Fibroblast of the aortic adventitia (primary cell): ENCODE measurements at places on chromosomes 2 and 18. TPM values are rescaled to one million over a fixed set of nuclear protein-coding genes. Genes with fewer than 3 reads are reported as not detected.
A peak's percentile ranks its signal among the peaks of the same experiment; 100 is the strongest.

DNA sequence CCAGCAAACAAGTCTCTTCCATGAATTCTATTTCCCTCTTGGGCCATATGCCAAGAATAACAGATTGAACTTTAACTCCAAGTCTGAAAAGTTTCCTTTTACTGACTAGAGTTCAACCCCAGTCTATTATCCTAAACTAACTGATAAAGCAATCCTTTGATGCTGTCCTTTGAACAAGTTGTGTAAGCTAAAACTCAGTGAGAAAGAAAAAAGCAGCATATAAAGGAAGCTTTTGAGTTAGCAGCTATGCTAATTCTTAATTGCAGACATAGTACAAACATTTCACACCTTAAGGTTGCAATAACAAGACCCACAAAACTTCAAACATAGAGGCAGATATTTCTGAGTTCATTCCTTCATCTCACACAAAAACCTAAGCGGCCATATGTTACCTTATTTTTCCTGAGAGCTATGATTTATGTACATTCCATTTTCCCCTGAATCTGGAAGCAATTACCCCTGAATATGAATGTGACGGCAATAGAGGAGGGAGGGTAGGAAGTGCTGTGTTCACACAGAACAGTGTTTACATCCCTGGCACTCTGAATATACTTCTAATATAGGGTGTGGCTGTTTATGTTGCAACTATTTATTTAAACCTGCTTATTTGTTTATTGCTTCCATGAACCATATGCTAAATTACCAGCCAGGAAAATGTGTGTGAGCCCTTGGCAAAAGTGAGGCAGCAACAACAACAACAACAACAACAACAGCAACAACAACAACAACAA is 180.6 kb downstream of the IRS1 start:
- peak; percentile 69 for DNase-seq

DNA sequence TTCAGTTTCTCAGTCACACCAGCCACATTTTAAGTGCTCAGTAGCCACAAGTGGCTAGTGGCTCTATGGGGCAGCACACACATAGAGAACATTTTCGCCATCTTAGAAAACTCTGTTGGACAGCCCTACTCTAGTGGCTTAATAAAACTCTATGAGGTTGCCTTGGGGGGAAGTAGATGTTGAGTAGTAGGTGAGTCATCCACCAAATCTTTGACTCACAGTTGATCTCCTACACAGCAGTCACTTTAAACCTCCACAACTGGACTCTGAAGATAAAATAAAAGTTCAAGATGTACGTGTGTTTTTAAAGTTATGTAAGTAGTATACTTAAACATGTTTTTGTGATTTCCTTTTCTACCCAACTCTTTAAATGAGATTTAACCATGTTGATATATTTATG is 379.0 kb downstream of the SETBP1 start:
- peak; percentile 80 for DNase-seq

DNA sequence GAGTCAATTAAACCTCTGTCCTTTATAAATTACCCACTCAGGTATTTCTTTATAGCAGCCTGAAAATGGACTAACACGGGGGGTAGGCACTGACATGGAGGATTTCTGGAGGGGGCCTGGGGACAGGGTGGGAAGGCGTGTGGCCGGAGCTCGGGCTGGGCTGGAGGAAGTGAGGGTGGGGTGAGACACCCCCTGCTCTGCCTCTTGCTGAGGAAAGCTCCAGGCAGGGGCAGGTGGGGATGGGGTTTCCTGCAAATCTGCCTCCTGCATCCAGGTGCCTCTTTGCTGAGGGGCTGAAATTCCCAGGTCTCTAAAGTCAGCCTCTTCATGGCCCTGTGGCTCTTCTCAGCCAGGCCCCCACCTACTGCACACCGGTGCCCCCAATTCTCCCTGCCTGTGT is 25.7 kb upstream of the OTOS start:
- no peak for DNase-seq

DNA sequence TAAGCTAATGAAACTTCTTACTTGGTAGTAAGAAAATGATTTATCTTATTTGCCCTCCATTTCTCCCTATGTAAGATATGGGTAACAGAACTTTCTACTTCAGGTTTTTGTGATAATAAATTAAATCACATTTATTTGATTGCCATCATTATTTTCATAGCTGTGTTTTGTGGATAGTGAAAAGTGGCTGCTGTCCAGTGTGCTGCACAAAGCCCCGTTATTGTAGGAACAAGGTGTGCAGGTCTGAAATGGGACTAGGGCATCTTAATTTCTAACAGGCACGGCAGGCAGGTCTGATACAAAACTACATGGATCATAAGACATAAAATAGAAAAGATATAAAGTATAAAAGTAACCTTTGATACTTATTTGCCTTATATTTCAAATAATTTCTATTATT is 51.6 kb upstream of the THSD7B start:
- no peak for DNase-seq

DNA sequence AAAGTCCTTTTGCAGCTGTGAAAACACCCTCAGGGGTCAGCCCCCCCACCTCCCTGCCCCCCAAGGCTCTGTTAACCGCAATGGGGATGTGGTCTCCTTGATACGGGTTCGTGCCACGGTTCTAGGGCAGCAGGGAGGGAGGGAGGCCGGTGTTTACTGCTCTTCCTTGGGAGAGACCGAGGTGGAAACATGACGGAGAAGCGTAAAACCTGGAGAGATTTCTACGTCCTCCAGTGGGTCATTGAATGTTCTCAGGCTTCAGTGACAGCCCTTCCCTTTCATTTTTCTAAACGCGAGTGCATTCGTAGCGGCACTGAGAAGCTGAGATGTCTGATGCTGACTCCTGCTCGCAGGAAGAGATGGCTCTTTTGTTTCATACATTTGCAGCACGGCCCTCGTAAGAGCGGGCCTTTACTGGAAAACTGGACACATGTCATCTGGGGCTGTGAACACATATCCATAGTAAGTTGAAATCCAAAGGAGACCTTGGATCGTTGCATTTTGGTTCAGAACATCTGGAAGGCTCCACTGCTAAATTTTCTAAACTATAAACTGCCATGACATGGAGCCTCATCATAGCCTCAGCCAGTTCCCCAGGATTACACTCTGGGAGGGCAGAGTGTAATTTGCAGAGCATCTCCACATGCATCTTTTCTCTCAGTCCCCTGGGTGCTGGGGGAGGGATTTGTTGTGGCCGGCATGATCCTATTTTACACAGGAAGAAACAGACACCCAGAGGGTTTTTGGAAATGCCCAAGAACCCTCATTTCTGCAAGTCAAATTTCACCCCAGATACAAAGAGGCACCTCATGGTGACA is 40.6 kb upstream of the HDAC4 start:
- DNase-seq: no peak

DNA sequence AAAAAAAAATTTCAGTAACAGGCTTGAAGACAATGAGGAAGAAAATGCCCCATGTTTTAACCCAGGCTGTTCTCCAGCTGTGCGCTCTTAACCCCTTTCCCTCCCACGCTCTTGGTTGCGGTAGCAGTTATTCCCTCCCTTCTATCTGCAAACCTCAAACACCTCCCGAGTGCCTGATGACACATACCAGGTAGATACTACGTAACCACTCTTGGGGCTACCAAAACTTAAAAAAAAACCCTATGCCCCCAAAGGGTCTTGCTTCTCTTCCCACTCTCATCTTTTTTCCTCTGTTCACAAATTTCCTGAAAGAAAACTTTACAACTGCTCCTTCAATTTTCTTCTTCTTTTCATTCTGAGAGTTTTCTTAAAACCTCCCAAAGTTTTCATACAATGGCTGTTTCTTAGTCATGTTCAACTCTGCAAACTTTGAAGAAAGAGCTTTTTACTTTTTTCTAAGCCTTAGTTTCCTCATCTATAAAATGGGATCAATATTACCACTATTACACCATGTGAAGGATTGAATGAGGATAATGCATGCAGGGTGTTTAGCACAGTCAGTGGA is 4.9 kb upstream of the DRC1 start:
- DNase-seq: no peak

- no peak for DNase-seq
Measured at GRCh38 chr18:28831908-28832307, 655.0 kb upstream of the CDH2 start.

GRCh38 chr18:46350598-46351159 is 246.5 kb downstream of the HAUS1 start:
- no peak for DNase-seq

DNA sequence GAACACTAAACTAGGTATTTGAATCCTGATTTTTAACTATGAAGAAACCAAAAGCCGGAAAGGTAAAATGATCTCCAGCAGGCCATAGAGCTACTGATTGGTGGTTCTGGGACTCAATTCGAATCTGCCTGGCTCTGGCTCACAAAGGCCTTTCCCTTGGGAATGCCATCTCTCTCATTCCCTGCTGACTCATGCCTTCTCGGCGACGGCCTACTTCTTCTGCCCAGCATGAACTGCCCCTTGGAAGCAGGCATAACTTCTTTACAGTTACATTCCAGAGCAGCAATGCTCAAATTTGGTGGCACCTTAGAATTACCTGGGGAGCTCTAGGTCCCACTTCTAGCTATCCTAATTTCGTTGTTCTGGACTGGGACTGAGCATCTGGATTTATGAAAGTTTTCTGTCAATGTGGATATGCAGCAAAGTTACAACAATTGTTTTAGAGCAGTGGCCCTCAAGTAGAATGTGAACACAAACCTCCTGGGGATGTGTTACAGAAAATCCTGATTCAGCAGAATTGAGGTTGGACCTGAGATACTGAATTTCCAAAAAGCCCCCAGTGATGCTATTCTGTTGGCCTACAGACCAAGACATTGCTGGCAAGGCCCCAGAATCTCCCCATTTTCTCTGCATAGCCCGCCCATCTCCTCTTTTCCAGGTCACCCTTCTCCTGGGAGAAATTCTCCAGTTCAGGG is 261.1 kb downstream of the CNTNAP5 start:
- DNase-seq: peak; percentile 23

- DNase-seq: no peak
Measured at GRCh38 chr18:78793313-78794070, 186.1 kb upstream of the SALL3 start.

- no peak for DNase-seq
Measured at GRCh38 chr18:74427442-74428112, 29.5 kb downstream of the DIPK1C start.

- no peak for DNase-seq
Measured at GRCh38 chr2:98216616-98217015, 129.6 kb upstream of the CNGA3 start.

- no peak for DNase-seq
Measured at GRCh38 chr2:53220969-53221368, 546.6 kb upstream of the CHAC2 start.

GRCh38 chr2:203586206-203586605 is 51.1 kb upstream of the RAPH1 start:
- no peak for DNase-seq

- no peak for DNase-seq
Measured at GRCh38 chr2:42794271-42795046, 2.1 kb upstream of the HAAO start.

DNA sequence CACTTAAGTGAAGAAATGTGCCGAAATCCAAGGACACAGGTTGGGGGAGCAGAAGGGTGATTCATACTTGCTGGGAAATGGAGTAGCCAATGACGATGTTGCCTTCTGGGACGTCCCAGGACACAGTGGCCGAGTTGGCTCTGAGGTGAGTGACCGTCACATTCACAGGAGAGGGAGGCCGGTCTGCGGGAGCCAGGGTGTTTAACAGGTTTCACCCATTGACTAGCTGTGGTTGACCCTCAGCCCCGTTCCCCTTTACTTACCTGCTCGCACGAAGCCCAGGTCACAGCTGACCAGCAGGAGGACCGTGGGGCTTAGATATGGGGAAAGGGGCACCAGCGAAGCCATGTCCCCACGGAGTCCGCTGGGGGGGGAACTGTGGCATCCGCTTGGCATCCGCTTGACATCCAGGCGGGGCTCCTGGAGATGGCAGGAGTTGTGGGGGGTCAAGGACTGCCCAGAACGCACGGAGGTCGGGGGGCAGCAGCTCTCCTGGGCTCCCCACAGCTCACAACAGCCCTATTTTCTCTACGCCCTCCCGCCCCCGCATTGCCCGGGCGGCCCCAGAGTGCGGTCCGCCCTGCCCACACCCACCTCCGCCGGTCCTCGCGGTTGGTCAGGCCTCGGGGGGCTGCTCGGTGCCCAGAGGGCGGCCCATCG is 586 bp downstream of the FNDC4 start:
- DNase-seq: peak; percentile 35

DNA sequence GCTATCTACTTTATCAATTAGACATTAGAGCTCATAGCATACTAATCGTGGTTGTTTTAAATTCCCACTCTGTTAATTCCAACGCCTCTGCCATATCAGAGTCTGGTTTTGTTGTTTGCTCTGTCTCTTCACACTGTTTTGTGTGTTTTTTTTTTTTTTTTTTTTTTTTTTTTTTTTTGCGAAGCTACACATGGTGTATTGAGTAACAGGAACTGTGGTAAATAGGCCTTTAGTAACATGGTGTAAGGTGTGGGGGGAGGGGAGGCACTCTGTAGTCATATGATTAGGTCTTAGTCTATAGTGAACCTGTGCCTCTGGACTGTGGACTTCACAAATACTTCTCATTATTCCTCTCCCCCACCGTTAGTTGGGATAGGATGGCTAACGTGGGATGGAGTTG is 370.7 kb upstream of the RAB12 start:
- no peak for DNase-seq

DNA sequence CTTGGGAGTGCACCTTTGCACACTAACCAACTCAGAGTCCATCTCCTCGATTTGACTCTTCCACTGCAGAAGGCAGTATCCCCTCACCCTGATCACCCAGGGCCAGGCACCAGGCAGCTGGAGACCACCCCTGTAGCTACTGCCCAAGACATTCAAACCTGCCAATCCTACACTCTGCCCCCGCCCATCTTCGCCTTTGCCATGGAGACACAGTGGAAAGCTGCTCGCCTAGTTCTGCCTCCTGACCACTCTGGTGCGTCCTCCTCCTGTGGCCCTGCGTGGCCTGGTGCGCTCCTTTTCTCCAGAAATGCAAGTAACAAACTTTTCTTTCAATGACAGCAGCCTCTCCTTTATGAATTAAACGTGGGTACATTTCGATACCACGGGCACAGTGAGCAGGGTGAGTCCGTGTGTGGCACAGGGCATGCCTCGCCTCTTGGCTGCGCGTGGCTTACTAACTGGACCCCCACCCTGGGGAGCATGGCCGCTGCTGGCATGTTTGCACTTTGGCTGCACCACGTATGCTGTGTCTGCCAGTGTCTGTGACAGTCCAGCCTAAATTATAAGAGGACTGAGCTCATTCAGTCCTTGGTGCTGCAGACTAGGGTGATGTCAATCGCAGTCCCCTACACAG is 47.6 kb downstream of the LONRF2 start:
- no peak for DNase-seq

DNA sequence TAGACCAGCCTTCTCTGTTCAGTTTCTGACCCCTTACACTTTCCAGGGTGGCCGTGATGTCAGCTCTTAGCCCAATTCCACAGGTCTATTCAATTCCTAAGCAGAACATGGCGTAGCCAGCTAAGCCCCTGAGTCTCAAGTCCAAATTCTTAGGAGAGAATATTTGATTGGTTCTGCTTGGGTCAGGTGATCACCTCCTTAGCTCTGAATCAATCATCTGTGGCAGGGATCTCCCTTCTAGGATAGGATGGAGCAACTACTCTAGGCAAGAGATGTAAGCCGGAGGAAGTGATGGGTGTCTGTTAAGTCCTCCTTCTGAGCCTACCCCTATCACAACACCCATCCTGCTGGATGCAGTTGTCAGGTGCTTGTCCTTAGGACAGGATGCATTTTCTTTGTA is 11.1 kb downstream of the UCN start:
- DNase-seq: no peak

Gene DHRS9
- total RNA-seq: 0.36 TPM in 1 of 2 replicates, not detected in the other

Gene SNTG2
- total RNA-seq: 0.09 TPM in 1 of 2 replicates, not detected in the other

Gene TFCP2L1
- total RNA-seq: under 0.01 TPM in 1 of 2 replicates, not detected in the other

Gene REG3G
- not detected in 2 replicates for total RNA-seq

Gene HIBCH
- 21.5 and 24.4 TPM in 2 replicates for total RNA-seq

Gene RAX
- not detected in 2 replicates for total RNA-seq

Gene ANO7
- 1.1 and 1.7 TPM in 2 replicates for total RNA-seq

Gene NEU2
- total RNA-seq: not detected in 2 replicates

Gene GLI2
- total RNA-seq: 1.9 and 5.3 TPM in 2 replicates
